ENCODE measurements at places on chromosomes 2 and 18.

- DNase-seq: no peak
These were observed 1367.4 kb upstream of the ACVR2A start for GRCh38 chr2:146477383-146477782.

- DNase-seq: no peak
These were observed 22.2 kb upstream of the SLC16A14 start for GRCh38 chr2:230090967-230091366.

DNA sequence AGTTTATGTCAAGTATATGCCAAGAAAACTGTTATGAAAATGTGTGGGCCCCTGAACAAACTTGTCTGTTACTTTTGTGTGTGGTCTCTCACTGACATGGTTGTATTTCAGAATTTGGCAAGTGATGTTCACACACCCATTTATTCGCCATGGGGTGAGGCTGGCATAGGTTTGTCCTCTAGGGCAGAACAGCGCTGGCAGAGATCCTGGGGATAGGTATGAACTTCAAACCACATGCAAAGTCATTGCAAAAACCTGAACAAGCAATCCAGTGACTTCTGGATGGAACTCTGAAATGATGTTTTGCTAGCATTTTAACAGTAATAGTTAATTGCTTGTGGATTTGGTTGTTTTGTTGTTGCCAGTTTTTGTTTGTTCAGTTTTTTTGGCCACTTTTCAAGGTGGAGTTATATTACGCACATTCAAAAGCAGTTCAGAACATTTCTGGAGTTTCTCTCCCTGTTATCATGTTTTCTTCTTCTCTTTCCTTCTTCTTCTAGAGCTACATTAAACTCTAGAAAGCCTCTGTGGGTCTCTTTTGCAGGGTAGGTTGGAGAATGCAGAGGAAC lies 78.5 kb downstream of the MDH1 start:
- no peak for DNase-seq

- no peak for DNase-seq
These were observed 186.6 kb downstream of the NRP2 start for GRCh38 chr2:205868773-205869333.

GRCh38 chr18:69064063-69064462 lies 266.2 kb downstream of the CCDC102B start:
- no peak for DNase-seq

GRCh38 chr18:56575819-56576663 lies 62.4 kb downstream of the TXNL1 start:
- no peak for DNase-seq

DNA sequence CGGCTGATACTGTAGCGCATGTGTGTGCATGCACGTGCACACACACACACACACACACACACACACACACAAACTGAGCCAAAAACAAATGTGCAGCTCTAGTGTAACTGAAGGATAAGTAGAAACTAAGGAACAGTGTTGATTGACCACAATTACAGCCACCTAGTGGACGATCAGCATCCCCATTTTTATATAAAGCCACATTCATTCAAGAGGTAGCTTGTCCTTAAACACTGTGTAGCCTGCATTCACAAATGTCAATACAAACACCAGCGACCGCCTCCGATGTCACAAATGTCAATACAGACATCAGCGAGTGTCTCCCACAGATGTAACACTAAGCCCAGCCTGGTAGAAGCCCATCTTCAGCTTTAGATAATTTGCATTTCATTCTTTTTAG lies 167.4 kb downstream of the PTGR3 start:
- no peak for DNase-seq

All from ascending aorta (tissue), 2 donors.